ENCODE measurements at places on chromosomes 4 and X. TPM values are rescaled to one million over a fixed set of nuclear protein-coding genes. Genes with fewer than 3 reads are reported as not detected.

Gene FGFR3
- total RNA-seq = 0.45 TPM

GRCh38 chrX:1462596-1463251 lies 10.0 kb upstream of the ASMTL start:
- peak; percentile 79 for DNase-seq

Gene GAGE13
- not detected for total RNA-seq

Gene PAPSS1
- 62.0 TPM for total RNA-seq

DNA sequence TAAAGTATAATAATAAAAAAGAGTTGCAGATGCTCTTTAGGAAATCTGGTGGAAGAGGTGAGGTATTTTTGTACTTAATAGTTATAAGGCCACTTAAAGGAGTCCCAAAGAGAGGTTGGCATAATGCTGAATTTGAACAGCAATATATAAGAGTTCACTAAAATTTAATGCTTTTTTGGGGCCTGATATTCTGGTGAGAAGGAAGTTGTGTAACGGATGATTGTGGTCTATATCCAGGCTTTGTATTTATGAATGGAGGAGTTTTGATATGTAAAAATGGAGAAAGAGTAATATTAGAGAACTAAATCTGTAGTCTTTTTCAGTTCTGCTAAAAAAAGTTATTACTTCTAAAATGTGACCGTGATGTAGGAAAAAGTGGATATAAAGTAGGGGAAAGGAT lies 20.4 kb downstream of the BMP2K start:
- no peak for DNase-seq

Gene MMRN1
- total RNA-seq = 0.45 TPM

Gene GNPDA2
- total RNA-seq = 41.4 TPM

DNA sequence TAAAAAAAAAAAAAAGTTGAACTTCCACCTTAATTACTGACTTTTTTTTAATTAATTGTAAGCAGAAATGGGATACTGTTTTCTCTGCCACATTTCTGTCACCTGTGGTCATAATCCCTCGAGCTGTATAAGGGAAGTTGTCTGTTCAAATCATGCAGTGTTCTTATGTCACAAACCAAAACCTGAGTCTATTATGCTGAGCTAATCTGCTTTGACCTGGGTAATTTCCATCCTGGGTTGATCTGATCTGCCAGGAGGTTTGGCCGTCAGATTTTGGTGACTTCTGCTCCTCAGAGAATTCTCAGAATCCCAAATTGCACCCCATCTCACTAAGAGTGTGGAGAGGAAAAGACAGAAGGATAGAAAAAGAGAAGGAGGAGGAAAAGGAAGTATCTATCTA lies 683.1 kb downstream of the KCTD8 start:
- no peak for DNase-seq

Gene SORBS2
- 2.8 TPM for total RNA-seq

- peak; percentile 70 for DNase-seq
Measured at GRCh38 chrX:38154818-38155217, 65.9 kb downstream of the SRPX start.

DNA sequence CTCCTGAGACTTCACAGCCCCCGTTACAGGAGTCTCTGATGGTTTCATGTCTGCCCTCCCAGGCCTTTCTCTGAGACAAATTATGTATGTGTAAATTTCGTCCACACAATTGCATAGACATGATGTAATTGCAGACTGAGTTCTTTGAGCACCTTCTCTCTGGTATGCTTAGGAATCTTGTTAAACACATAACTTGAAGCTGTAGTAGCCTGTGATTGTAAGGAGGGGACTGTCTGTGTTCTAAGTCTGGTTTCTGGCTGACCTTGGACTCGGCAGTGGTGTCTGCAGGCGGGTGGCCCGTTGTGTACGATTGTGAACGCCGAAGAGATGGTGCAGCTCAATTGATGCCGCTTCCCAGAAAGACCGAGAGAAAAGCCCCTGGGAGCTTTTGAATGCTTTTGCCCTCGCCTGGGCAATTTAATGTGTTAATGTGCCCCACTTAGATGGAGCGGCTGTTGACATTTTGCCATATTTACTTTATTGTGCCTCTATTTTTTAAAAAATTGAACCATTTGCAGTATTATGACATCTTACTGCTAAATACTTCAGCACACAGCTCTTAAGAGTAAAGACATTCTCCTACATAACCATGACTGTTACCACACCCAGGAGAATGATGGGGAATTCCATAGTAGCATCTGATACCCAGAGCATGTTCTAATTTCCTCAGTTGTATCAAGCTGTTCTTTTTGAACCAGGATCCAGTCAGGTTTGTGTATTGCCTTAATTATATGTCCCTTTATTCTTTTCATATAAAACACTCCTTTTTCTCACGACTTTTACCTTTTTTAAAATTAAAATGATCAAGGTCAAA lies 58.4 kb upstream of the TADA2B start:
- DNase-seq = peak; percentile 22

DNA sequence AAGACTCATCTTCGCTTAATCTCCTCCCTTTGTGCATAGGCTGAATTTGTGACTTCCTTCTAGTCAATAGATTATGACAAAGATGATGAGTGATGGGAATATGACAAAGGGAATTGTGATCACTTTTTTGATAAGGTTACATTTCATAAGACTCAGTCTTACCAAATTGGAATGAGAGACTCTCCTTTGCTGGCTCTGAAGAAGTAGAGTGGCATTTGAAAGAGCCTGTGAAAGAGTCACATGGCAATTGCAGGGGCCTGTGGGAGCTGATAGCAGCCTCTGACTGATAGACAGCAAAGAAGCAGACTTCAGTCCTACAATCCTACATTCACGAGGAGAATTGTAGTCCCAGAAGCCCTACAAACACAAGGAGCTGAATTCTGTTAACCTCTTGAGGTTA lies 44.9 kb upstream of the ADAMTS3 start:
- no peak for DNase-seq

DNA sequence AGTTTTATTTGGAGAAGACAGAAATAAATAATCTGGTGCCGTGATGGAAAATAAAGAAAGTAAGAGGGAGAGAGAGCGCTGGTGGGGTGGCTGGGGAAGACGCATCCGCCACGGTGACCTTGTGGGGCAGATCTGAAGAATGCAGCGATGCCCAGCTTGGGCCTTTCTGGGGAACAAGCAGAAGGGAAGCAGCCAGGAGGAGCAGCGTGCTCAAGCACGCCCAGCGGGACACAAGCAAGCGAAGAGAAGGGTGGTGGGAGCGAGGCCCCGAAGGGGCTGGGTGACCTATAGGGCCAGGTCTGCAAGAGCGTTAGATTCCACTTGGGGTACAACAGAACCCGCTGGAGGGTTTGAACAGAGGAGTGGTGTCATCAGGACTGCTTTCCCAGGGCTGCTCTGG lies 12.4 kb downstream of the ENPP6 start:
- DNase-seq = no peak

- DNase-seq = no peak
Measured at GRCh38 chr4:102503301-102503746, 2.2 kb downstream of the NFKB1 start.

DNA sequence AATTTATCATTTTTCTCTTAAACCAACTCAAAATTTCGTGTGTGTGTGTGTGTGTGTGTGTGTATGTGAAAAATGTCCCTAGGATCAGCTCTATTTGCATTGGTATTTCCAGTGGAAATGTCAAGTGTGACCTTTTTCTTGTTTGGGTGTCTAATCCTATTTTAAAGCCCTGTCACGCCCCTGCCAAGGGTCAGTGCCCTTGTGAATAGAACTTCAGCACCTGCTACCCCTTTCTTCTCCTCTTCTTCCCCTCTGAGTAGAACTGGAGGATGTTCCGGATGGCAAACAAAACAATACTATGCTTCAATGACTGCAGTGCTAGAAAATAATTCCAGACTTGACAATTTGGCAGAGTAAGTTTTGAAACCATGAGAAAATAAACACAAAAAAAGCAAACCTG lies 67.3 kb downstream of the SPRY1 start:
- no peak for DNase-seq

Gene TMPRSS11E
- total RNA-seq = not detected

GRCh38 chr4:122073615-122074014 lies 78.5 kb upstream of the BLTP1 start:
- no peak for DNase-seq

DNA sequence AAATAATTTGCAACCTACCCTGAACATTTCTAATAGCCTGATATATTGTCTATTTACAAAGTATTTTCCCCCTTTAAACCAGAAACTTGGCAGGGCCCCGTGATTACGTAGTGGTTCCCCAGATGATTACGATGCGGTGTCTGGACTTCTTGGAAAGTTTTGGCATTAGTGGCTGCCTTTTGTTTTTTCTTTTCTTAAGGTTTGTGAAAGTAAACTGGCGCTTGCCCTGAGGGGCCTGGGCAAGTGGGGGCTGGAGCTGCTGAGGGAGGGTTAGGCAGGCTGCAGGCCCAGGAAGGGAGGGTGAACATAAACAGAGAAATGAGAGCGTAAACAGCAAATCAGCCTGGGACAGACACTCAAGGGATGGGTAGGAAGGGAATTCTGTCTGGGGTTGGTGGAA lies 123.6 kb upstream of the MSX1 start:
- peak; percentile 65 for DNase-seq

- no peak for DNase-seq
Measured at GRCh38 chr4:104093247-104093646, 373.5 kb upstream of the TACR3 start.

All from fibroblast of the aortic adventitia (primary cell).